Type B pancreatic cell (in vitro differentiated cells): ENCODE measurements at places on chromosomes 2 and 18. TPM values are rescaled to one million over a fixed set of nuclear protein-coding genes. Genes with fewer than 3 reads are reported as not detected.
A peak's percentile ranks its signal among the peaks of the same experiment; 100 is the strongest.

DNA sequence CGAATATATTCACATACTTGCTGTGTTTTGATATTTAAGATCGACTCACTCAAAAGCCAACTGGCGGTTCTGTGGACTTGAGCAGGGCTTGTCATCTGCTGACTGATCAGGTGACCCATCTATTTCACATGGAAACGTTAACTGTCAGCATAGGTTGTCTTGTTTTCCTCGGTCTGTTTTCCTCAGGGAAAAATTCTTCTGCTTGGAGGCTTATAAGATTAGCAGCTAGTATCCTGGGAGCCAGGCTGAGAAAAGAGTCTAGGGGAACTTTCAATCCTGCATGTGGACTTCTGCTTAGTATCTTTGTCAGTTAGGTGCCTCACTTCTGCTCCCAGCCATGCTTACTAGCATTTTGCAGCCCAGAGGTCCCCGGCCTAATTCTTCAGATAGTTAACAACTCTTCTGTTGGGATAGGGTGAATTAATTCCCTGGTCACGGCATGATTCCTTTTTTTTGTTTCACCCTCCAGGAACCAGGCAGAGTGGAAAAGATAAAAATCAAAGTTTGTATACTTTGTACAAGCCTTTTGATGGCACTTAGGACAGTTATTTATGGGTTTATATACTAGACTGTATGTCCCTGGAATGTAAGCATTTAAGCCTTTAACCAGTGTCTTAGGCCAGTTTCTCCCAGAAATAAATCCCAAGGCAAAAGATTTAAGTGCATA is 226.0 kb downstream of the GULP1 start:
- DNase-seq = no peak
- H3K27me3 ChIP-seq = no peaks in the 10 kb centered on the region
- peak overlapping the region; percentile 35 for H3K27ac ChIP-seq

DNA sequence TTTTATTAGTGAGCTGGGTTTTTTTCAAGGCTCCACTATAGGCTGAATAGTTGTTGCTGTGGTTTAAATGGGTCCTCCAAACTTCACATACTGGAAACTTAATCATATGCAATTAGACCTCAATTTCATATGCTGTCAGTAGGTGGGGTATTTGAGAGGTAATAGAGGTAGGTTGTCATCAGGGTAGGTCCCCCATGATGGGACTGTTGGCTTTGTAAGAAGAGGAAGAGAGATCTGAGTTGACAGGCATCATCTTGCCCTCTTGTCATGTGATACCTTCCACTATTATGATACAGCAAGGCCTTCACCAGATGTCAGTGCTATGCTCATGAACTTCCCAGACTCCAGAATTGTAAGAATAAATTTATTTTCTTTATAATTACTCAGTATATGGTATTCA is 819.4 kb downstream of the LRP1B start:
- no peak overlapping the region for H3K4me3 ChIP-seq
- H3K4me1 ChIP-seq = no peaks in the 10 kb centered on the region
- no peak for DNase-seq
- no peaks in the 10 kb centered on the region for H3K27me3 ChIP-seq
- H3K27ac ChIP-seq = no peak overlapping the region

- H3K4me3 ChIP-seq = no peak overlapping the region
- DNase-seq = no peak
- no peak overlapping the region for H3K27ac ChIP-seq
- H3K27me3 ChIP-seq = no peaks in the 10 kb centered on the region
These were observed 17.2 kb upstream of the ITGAV start for GRCh38 chr2:186572705-186573104.

DNA sequence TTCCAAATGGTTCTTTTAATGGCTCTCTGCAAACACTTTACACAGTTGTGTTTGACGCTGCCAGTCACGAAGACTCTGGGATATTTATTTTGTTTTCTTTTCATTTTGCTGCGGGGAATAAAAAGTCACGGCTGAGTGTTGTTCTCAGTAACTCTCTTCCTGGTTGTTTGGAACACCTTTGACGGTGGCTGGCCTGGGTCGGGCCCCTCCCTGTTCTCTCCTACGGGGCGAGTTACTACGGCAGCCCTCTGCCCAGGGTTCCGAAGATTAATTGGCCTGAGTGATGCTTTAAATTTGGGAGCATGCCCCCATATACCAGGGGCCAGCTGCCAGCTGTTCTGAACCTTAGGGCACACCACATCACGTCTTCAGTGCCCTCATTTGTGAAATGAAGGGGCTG is 84.7 kb downstream of the GATA6 start:
- no peak for DNase-seq
- H3K27ac ChIP-seq = no peak overlapping the region
- H3K4me1 ChIP-seq = peaks cover 13% of the 10 kb centered on the region

- H3K27me3 ChIP-seq = no peaks in the 10 kb centered on the region
- no peak for DNase-seq
- H3K4me1 ChIP-seq = no peaks in the 10 kb centered on the region
- H3K4me3 ChIP-seq = no peak overlapping the region
- H3K27ac ChIP-seq = no peak overlapping the region
These were observed 48.0 kb upstream of the ITM2C start for GRCh38 chr2:230816735-230817134.

GRCh38 chr2:167652401-167652800 is 595.0 kb downstream of the STK39 start:
- H3K4me3 ChIP-seq = no peak overlapping the region
- H3K27ac ChIP-seq = no peak overlapping the region
- no peaks in the 10 kb centered on the region for H3K27me3 ChIP-seq
- no peaks in the 10 kb centered on the region for H3K4me1 ChIP-seq
- no peaks in the 10 kb centered on the region for H3K36me3 ChIP-seq

The SCN7A gene
- total RNA-seq = 1.8 and 2.8 TPM in 2 replicates

The NDC80 gene
- total RNA-seq = 9.1 and 34.3 TPM in 2 replicates

The KIDINS220 gene
- total RNA-seq = 63.2 and 73.1 TPM in 2 replicates
